IMR-90 (cell line): ENCODE measurements at places on chromosomes 7 and 10.

DNA sequence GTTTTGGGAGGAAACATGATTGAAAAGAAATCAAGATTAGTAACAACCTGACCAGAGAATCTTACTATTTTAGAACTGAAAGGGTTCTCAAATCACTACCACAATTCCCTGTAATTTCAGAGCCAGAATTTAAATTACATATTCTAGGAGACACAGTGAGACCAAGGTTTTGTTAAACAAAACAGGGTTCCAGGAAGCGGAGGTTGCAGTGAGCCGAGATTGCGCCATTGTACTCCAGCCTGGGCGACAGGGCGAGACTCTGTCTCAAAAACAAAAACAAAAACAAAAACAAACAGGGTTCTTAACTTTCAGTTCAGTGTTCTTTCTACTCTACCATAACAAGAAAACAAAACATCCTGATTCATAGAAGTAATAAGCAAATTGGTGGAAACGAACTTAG, 57.6 kb downstream of the SNX13 start:
- no peak for DNase-seq

GRCh38 chr10:13223241-13223640, 10.9 kb downstream of the UCMA start:
- no peak for DNase-seq

DNA sequence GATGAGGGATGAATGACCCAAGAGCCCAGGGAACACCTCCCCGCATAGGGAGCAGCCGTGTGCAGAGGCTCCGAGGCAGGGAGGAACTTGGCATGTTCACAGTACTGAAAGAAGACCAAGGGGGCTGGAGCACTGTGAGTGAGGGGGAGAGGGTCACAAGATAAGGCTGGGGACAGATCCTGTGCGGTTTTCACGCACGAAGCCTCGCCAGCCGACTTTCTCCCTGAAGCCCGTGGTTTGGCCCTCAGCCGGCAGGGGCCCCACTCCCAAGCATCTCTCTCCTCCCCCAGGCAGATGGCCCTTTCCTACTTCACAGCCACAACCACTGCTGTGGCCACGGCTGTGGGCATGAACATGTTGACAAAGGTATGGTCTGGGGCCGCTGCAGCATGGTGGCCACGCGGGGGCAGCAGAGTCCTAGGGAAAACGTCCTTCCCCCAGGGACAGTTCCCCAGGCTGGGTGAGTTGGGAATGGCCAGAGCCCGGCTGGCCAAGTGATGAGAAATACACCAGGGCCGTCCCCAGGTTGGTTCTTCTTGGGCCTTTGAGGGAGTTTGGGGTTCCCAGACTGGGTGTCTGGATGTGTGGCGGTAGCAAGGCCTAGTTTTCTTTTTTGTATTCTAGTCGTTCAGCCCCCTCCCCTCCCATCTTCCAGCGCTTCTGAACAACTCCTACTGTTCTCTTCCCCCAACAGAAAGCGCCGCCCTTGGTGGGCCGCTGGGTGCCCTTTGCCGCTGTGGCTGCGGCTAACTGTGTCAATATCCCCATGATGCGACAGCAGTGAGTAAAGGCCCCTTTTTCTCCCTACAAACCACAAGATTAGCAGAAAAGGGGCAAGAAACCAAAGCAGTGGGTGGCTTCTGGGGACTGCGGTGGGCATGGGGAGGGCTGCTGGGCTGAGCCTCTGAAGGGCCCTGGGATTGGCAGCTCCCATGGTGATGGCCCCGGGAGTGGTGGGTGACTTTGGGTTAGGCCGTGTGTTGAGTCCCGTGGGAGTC, 14.4 kb upstream of the WBP1L start:
- DNase-seq, result peak; percentile 73

DNA sequence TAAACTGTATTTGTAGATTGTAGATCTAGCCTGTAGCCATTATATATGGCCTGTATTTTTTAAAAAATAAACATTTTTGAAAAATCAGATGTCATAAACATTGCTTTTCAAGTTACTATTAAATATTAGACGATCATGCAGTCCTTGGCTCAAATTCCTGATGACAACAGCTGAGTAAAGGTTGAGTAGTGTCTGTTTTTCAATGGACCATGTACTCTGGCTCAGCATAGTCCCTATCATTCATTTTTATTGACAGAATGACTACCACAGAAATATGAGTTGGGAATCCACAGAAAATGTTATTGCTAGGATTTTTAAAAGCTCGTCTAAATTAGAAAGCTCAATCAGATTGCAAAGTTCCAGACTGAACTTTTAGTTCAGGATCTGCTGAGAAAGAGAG, 145.4 kb downstream of the SORCS1 start:
- DNase-seq, result no peak

- DNase-seq, result no peak
Measured at GRCh38 chr10:48287417-48288391, 13.2 kb upstream of the FRMPD2 start.

DNA sequence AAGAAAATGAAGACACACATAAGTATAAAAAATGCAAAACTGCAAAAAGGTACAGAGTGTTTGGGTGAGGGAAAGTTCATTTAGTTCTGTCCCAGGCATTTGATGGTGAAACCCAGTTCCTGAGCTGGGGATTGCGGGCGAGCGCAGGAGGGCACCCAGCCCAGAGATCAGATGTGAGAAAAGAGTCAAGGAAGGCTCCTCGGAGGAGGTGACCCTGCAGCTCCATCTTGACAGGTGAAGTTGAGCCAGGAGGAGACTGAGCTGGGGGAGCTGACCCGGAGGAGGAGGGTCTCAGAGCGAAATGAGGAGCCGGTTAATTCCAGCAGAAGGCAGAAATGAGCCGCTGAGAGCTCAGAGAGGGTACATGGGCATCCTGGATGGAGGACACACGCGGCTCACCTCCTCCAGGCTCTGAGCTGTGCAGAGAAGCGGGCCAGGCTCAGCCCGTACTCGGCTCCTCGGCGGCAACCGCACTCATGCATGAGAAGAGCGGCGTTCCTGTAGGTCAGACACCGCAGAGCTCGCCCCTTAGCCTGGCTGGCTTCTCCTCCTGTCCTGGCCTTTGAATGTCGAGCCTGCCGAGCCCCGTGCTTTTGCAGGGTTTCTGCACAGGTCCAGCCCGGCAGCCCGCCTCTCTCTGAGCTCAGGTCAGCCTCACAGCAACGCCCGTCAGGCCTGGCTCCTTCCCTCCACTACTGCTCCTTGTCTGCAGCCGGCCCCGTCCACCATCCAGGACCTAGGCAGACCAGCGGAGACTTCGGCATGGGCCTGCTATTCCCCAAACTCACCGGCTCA, 9.5 kb upstream of the RAMP3 start:
- DNase-seq, result no peak

- no peak for DNase-seq
Measured at GRCh38 chr7:96729820-96730219, 20.2 kb upstream of the SEM1 start.

GRCh38 chr7:71696511-71696910, 564.6 kb downstream of the GALNT17 start:
- DNase-seq, result no peak

- no peak for DNase-seq
Measured at GRCh38 chr7:29342761-29343160, 148.2 kb downstream of the CHN2 start.

- DNase-seq, result no peak
Measured at GRCh38 chr10:7659560-7659959, 7.2 kb downstream of the ITIH5 start.

GRCh38 chr7:92260248-92260781, 14.5 kb downstream of the ANKIB1 start:
- peak; percentile 29 for DNase-seq
